CD4-positive, alpha-beta T cell (primary cell): ENCODE measurements at places on chromosomes 1 and 21.

DNA sequence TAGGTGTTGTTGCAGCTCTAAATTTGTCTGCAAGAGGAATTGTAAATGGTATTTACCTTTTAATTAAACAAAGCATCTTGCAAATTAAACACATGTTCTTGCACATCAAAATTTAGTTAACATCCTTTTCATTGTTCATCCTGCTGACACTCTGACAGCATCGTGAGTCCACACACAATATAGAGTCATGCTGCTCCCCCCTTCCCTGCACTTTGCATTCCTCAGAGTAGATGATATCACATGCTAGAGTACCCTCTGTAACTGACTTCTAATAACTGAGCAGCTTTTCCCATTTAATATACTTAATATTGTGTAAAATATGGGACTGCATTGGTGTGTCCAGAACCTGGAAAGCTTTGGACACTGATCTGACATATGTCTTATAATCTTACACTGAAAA lies 138.8 kb upstream of the DPYD start:
- no peak for DNase-seq

DNA sequence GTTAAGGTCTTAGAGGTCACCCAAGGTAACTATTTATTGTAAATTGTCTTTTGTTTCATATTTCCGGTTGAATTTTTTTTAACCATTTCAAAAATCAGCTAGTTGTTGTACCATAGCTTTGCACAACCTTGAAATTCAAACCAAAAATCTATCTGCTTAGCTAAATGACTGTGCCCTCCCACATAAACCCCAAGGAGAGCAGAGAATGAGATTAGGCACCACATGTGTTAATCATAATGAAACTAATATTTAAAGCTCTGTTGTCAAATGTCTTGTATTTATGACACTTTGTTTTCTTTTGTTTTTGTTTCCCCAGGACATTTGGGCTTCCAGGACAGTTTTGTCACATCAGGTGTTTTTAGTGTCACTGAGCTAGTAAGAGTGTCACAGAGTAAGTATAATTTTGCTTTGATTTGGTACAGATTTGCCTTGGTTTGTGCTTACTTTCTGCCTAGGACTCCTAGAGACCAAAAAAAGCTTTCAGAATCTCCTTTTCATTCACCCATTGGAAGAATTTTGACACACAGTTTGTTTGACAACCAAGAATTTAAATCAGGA lies 249.9 kb downstream of the NFIA start:
- no peak for DNase-seq

GRCh38 chr21:31928656-31929055 lies 55.8 kb downstream of the HUNK start:
- no peak for DNase-seq

GRCh38 chr21:33007747-33008146 lies 18.0 kb upstream of the OLIG2 start:
- DNase-seq: no peak

- DNase-seq: no peak
Observed at GRCh38 chr1:241308471-241308870, 48.5 kb downstream of the RGS7 start.

GRCh38 chr1:225242611-225243010 lies 185.2 kb downstream of the LBR start:
- no peak for DNase-seq

- no peak for DNase-seq
Observed at GRCh38 chr1:218346391-218347204, 1.5 kb downstream of the TGFB2 start.

DNA sequence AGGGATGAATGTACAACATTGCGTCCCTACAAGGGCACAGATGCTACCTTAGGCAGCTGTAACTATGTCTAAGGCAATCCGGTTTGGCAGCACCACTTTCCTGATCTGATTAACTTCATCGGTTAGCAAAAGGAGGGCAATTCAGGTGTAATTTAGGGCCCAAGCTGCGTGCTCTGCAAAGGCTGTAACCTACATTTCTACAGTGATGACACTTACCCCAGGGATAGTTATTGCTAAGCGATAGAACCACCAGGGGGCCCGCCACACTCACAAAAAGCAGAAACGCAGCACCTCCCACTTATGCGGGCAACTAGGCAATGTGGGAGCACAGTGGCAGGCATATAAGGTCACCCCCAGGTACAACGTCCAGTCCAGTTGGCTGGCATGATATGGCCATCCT lies 113.5 kb downstream of the GDAP2 start:
- DNase-seq: no peak

- DNase-seq: no peak
Observed at GRCh38 chr1:209758400-209758799, 2.5 kb downstream of the TRAF3IP3 start.

- no peak for DNase-seq
Observed at GRCh38 chr1:33228935-33229487, 27.3 kb upstream of the ZNF362 start.

- DNase-seq: no peak
Observed at GRCh38 chr1:246091477-246091876, 415.6 kb downstream of the SMYD3 start.

- DNase-seq: no peak
Observed at GRCh38 chr1:170377440-170377839, 154.5 kb upstream of the GORAB start.

- DNase-seq: no peak
Observed at GRCh38 chr1:25083481-25084345, 148.6 kb downstream of the SYF2 start.

GRCh38 chr1:165661703-165662102 lies 30.7 kb downstream of the MGST3 start:
- DNase-seq: no peak

GRCh38 chr1:7970246-7970645 lies 8.7 kb downstream of the PARK7 start:
- DNase-seq: no peak

DNA sequence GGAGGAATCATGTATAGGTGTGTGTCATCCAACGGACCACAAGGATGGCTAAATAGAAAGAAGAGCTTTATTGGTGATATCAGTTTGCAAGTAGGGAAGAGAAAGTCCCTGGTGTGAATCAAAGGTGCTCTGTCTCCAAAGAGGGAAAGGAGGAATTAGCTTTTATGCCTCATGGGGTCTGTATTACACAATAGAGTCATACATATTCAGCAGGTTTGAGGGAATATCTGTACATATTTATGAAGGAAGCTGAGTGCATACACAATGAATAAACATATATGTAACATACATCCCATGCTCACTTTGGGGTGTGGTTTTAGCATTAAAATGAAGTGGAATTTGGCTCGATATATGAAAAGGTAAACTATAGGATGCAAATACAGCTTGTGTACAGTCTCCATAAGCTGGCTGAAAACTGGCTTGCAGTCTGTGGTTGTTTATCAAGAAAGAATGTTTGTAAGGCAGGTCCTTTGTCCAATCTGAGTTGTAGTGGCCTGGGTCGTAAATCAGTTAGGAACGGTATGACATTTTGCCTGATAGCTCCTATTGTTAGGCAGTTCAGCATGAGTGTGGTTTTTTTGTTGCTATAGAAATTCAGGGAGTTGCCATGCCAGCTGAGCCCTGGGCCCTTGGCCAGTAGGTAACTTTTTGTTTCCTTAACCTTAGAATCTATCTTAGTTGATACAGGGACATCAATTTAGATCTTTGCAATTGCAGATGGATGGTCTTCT lies 198.0 kb upstream of the ZP4 start:
- DNase-seq: no peak

GRCh38 chr1:202576816-202577215 lies 133.4 kb downstream of the SYT2 start:
- DNase-seq: no peak

- DNase-seq: no peak
Observed at GRCh38 chr21:46568562-46568961, 36.3 kb downstream of the S100B start.

- peak; percentile 19 for DNase-seq
Observed at GRCh38 chr1:203682473-203683383, 56.1 kb downstream of the ATP2B4 start.

DNA sequence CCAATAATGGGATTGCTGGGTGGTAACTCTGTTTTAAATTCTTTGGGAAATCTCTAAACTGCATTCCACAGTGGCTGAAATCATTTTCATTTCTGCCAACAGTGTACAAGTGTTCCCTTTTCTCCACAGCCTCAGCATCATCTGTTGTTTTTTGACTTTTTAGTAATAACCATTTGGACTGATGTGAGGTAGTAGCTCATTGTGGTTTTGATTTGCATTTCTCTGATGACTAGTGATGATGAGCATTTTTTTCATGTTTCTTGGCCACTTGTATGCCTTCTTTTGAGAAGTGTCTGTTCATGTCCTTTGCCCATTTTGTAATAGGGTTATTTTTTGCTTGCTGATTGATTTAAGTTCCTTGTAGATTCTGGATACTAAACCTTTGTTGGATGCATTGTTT lies 131.9 kb upstream of the B3GALT2 start:
- DNase-seq: no peak

DNA sequence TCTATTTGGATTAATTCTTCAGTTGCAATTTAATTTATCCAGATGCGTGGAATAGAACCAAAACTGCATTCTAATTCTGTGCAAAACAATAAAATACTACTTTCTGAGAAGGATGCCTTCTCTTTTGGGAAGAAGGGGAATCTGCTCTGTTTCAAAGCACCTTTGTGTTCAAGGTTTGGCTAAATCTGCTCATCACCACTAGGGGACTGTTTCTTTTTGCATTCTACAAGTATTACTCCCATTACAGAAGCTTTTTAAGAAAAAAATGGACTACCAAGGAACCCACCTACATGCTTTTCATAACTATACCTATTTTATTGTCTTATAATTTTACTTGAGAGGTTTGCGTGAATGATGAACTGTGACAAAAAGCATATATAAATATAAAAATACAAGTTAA lies 18.2 kb downstream of the MRPS6 start:
- no peak for DNase-seq

- no peak for DNase-seq
Observed at GRCh38 chr1:219441884-219442283, 171.0 kb downstream of the ZC3H11B start.

- peak; percentile 29 for DNase-seq
Observed at GRCh38 chr1:200738949-200739651, 407 bp downstream of the CAMSAP2 start.

GRCh38 chr1:32286763-32287162 lies 5.1 kb upstream of the HDAC1 start:
- no peak for DNase-seq

GRCh38 chr1:45014321-45015028 lies 2.4 kb downstream of the UROD start:
- DNase-seq: peak; percentile 69

- no peak for DNase-seq
Observed at GRCh38 chr1:31064718-31065309, 703 bp downstream of the PUM1 start.

DNA sequence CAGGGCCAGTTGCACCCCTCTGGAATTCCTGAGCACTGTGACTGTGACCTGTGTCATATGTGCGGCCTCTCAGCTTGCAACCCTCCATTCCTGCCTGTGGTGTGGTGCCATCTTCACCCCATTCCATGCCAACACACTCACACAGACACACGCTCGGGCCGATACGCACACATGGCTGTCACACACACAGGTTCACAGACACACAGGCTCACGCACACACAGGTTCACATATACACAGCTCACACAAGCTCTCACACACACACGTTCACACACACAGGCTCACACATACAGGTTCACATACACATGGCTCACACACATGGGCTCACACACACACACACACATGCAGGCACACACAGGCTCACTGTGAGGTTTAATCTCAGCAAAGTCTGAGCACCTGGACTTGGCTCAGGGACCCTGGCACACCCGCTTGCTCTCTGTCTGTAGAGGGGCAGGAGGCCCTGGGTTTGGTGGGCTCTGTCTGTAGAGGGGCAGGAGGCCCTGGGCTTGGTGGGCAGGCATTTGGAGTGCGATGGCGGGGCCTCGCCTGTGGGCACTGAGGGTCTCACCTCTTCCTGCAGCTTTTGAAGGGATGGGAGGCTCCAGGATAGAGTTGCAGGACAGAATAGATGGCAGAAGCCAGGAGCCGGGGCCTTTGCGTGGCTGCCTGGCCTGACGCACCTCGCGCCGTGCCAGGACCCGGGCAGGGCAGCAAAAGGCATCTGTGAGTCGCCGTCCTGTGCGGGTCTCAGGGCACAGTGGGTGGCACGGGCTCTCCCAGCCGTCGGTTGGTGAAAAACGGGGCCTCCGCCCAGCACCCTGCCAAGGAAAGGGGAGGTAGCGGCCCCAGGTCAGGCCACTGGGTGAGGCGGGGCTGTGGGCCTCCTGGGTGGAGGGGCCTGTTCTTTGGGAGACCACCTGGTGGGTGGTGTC lies 17.1 kb downstream of the COL18A1 start:
- DNase-seq: no peak

DNA sequence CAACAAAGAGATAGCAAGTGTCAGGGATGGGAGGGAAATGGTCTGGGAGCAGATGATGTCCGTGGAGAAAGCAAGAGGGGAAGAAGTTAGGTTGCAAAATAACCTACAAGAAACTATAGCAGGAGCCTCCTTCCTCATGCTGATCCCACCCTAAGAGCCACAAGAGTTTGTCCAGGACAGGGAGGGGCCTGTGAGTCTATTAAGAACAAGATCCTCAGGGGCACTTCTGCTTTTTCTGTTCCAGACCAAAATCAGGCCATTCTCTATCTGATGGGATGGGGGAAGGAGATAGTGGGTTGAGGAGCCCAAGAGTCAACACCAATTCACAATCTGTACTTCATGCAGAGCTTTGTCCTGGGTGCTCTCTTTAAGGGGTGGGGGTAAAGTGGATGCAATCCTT lies 7.7 kb upstream of the ATP1A4 start:
- DNase-seq: no peak

DNA sequence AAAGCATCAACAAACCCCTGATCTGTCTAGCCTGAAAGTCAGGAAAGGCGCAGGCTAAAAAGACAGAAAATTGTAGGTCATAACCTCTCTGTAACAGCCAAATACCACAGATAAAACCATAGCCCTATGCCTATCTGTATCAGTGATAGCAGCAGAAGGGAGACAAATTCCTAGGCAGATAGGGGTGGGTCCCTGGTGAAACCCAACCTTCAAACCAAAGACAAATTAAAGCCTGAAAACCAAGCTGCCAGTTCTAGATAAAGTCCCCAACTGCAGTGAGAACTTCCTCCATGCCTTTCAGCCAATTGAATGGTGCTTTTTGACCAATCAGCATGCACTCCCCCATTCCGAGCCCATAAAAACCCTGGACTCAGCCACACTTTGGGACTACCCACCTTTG lies 115.3 kb downstream of the NTPCR start:
- no peak for DNase-seq

- no peak for DNase-seq
Observed at GRCh38 chr21:37157938-37158337, 84.9 kb downstream of the TTC3 start.
